Cortex of kidney (tissue), 1 donor: ENCODE measurements at places on chromosomes 11 and 22.

DNA sequence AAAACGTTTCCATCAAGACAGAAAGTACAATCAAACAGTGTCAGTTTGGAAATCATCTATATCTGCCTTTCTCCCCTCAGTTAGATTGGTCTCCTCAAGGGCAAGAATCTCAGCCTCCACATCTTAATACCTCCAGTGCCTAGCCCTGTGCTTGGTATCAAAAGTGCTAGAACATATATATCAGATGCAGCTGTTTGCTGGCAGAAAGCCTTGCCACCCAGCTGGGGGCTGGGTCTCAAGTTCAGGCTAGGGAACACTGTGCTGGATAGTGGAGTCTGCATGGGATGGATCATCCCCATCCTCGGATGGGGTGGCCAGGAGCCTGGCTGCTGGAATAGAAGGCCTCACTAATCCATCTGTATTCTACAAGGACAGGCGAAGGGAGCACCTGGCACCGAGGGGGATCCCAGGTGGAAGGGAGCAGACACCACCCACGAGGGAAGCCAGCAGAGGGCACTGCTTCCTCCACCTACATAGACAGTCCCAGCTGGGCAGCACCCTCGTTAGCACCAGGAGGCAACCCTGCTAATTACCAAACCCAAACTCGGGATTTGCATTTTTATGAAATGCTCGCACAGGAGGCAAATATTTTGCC lies 602.2 kb downstream of the BUD13 start:
- DNase-seq, result no peak

GRCh38 chr11:36081274-36081945 lies 137.5 kb downstream of the LDLRAD3 start:
- no peak for DNase-seq

GRCh38 chr22:33803371-33804282 lies 116.6 kb downstream of the LARGE1 start:
- no peak for DNase-seq

DNA sequence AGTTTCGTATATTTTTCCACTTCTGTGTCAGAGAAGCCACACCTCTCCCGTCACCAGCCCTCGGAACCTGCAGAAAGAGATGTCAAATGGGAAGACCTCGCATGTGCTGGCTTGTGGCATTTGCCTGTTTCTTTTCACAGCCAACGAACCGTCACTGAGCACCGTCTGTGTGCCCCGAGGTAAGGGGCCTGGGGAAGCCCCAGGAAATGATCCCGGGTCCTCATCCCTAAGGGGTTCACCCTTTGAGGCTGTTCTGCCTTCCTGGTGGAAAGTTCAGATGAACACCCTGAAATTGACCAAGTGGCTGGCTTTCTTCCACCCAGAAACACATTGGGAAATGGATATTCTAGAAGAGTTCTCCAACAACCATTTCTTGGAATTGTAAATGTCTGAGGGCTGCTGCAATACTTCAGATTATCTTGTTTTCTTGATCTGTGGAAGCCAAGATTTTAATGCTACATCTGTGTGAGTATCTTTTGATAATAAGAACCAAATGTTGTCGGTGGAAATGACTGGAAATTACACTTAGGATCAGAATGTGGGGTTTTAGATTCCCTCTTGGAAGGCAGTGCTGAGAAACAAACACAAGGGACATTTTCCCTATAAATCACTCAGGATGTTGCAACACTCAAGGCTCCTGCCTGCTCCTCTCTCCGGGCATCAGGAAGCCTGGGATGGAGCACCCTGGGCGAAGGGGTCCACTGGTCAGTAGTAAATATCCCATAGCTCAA lies 37.6 kb downstream of the RIBC2 start:
- no peak for DNase-seq

DNA sequence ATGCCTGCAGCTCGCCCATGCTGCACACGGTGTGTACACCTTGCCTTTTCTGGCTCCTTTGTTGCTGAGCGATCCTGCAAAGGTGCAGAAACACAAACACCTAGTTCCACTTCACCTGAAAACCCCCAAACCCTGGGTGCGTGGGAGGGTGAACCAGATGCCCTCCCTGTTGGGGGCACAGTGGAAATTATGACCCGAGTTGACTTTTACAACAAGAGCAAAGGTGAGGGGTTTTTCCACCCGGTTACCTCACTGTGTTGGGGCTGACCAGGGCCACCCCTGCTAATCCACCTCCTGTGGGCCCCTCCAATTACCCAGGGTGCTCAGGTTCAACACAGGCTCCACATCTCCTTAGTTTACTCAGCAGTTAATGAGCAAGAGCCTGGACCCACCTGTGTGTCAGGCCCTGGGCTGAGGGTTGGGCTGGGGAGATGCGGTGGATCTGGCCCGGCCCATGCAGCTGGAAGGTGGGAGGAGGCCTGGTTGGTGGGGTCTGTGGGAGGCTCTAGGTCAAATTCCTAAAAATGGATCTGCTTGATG lies 42.1 kb downstream of the LRRC32 start:
- no peak for DNase-seq

DNA sequence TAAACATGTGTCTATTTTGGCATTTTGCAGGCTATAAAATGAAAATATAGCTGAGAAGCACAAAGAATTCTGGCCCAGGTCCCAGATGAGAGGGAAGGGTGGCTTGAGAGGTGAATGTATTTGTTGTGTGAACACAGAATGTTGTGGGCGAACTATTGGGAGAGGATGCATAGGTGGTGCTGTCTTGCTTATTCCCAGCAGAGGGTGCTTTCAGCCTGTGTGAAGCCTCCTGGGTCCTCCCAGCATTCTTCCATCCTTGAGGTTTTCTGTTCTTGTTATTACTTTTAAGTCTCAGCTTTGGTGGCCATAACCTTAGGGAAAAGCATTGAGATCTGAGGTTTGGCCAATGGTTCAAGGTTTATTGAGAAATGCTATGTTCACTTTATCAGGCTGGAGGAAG lies 108.7 kb upstream of the SNX19 start:
- no peak for DNase-seq

GRCh38 chr11:118232659-118233058 lies 7.8 kb upstream of the JAML start:
- DNase-seq, result no peak

- no peak for DNase-seq
Measured at GRCh38 chr22:40853961-40854360, 2.5 kb downstream of the ST13 start.

- no peak for DNase-seq
Measured at GRCh38 chr11:127003260-127003981, 2.9 kb upstream of the KIRREL3 start.

- DNase-seq, result no peak
Measured at GRCh38 chr11:117980720-117981119, 5.5 kb upstream of the IL10RA start.

DNA sequence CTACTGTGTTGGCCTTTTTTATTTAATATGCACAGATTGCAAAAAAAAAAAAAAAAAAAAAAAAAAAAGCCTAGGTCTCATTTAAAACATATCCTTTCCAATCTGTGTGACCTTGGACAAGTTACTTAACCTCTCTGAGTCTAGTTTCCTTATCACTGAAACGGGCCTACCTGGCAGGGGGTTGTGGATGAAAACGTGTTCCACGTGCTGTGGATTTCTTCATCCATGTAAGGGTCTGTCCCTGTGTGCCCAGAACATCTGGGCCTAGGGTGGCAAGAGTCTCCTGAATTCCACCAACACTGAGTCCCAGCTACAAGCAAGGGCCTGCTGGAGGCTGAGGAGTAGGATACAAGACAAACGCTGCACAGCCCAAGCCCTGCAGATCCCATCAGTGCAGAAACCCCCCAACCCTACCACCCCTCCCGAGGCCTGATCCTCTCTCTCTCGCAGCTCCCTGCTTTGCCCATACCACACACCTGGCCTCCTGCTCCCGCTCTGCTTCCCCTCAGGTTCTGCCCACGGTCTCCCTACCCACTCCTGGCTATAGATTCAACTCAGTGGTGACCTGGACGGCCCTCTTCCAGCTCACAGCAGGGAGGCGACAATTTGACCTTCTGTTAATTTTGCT lies 4.7 kb upstream of the GNAZ start:
- no peak for DNase-seq

DNA sequence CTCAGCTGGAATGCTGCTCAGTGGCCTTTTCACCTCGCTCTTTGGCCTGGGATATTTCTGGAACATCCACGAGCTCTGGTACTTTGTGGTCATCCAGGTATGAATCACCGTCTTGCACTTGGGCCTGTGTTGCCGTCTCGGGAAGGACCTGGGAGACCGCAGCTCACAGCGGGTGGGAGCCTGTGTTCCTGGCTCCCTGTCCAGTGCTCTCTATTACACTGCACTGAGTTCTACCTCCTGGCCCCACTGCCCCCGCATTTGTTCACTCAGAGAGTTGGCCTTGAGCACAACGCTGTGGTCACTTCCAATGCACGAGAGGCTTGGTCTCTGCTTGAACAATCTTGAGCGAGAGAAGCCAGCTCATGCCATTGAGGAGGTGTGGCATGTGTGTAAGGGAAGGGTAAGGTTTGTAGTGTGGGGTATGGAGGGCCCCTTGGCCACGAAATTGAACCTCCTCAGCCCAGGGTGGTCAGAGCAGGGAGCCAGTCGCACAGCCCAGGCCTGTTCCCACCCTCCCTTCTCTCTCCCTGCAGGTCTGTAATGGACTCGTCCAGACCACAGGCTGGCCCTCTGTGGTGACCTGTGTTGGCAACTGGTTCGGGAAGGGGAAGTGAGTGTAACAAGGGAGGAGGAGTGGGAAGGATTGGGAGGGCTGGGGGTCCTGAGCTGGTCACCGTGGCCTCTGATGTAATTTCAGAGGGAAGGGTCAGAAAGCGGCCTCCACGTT lies 16.2 kb downstream of the SLC37A2 start:
- DNase-seq, result no peak

- DNase-seq, result no peak
Measured at GRCh38 chr11:111063726-111064517, 181.6 kb upstream of the POU2AF2 start.
